Neural crest cell (in vitro differentiated cells): ENCODE measurements at places on chromosomes 3 and 15.

- DNase-seq = no peak
These were observed 1.6 kb downstream of the PLXNA1 start for GRCh38 chr3:126984391-126985131.

DNA sequence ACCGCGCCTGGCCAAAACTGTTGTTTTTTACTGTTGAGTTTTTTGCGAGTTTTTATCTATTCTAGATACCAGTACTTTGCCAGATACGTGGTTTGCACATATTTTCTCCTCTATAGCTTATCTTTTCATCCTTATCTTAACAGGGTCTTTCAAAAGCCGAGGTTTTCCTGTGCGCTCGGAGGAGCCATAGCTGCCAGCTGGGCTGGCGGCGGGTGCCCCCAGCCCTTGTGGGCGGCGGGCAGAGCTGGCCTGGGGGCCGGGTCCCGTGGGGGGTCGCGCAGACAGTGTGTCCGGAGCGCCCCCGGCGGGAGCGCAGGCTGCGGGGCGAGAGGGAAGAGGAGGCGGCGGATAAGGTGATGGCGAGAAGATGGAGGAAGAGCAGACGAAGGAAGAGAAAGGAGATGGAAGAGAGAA, 11.1 kb upstream of the EIF4A2 start:
- DNase-seq = no peak

GRCh38 chr15:99174567-99175395, 69.9 kb downstream of the SYNM start:
- no peak for DNase-seq

DNA sequence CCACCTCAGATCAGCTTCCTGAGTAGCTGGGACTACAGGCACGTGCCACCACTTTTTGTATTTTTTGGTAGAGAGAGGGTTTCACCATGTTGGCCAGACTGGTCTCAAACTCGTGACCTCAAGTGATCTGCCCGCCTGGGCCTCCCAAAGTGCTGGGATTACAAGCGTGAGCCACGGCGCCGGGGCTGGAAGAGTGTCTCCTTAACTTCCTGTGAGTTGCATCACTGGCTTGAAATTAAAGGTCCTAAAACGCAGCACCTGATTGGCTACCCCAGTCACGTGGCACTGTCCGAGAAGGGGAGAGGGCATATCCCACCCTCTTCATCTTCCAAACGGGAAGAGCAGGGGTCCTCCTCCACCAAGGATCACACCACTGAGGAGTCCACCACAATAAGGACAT, 5.5 kb upstream of the FAM174B start:
- no peak for DNase-seq

DNA sequence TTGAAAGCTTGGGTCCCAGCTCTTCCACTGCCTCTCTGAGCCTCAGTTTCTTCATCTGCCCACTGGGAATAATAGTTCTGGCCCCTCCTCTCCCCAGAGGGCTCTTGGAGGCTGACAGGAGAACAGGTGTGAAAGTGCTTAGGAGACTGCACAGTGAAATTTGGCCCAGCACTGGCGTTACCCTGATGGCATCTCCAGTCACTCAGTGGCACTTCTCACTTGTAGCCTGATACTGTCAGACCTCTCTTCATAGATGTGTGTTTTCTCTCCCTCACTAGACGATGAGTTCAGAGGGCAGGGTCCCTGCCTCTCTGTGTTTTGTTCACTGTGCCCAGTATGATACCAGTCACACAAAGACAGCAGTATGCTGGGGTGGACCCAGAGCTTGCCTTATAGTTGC, 22.2 kb upstream of the IGDCC3 start:
- no peak for DNase-seq

DNA sequence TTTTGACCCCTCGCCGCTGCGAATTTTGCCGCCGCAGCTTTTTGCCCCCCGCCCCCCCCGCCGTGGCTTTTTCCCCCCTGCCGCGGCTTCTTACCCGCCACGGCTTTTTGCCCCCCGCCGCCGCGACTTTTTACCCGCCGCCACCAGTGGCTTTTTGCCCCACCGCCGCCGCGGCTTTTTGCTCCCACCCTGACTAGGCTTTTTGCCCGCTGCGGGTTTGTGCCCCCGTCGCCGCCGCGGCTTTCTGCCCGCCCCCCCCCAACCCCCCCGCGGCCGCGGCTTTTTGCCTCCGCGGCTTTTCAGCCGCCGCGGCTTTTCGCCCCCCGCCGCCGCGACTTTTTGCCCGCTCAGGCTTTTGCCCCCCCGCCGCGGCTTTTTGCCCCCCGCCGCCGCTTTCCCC, 598.1 kb downstream of the GOLGA6L6 start:
- no peak for DNase-seq

GRCh38 chr3:190973771-190974170, 111.3 kb upstream of the GMNC start:
- DNase-seq = no peak

GRCh38 chr15:52727815-52728214, 48.6 kb upstream of the ATOSA start:
- no peak for DNase-seq

- no peak for DNase-seq
These were observed 223.6 kb upstream of the CTNNB1 start for GRCh38 chr3:40975711-40976121.

DNA sequence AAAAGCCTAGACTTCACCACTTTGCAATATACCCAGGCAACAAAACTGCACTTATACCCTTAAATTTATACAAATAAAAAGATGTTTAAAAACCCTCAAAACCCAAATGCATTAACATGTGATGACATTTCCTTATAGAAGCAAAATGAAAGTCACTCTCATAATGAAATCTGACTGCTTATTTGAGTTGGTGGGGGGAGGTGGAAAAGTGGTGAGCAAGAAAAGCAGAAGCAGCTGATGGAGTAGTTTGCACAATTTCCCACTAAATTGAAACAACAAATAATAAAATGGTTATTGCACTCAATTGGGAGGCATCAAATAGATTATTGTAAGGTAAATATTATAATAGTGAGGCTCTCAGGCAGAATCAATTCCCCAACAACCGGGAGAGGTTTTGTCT, 54.0 kb upstream of the GADL1 start:
- DNase-seq = no peak

- no peak for DNase-seq
These were observed 186.7 kb downstream of the TJP1 start for GRCh38 chr15:29635513-29636098.

GRCh38 chr3:9204253-9204992, 45.0 kb downstream of the SRGAP3 start:
- peak; percentile 55 for DNase-seq

- DNase-seq = no peak
These were observed 10.8 kb upstream of the CA12 start for GRCh38 chr15:63392361-63393009.

GRCh38 chr15:51828621-51829375, 655 bp upstream of the TMOD3 start:
- no peak for DNase-seq

DNA sequence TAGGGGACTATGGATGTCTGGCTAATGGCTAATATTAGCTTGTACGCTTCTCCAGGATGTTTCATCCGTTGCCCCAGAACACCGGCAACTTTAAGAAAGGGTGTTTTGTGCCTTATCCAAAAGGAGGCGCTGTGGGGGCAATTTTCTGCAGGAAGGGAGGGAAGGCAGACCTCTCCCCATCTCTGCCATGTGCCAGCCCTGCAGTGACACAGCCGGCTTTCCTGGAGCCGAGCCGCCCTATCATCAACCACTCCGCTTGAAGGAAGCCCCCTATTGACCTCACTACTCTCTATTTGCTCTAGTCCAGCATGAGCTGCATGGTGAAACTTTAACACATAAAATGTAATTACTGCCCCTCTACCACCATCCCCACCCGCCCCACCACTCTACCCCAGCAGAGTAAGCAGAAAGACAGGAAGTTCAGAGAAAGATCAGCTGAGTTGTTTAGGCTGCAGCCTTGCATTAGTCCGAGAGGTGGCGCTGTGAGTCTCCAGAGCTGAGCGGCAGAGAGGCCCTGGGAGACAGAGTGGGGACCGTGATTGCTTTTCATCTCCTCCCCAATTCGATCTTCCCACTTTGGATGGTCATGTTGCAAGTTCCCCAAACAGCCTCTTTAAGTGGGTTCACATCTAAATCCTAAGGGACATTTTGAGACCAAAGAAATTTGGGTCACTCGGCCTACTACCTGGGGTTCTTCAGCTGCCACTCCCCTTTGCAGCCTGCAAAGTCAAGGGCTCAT, 24.5 kb upstream of the RAD18 start:
- peak; percentile 77 for DNase-seq

GRCh38 chr3:100606894-100607512, 2.4 kb upstream of the ADGRG7 start:
- DNase-seq = no peak

DNA sequence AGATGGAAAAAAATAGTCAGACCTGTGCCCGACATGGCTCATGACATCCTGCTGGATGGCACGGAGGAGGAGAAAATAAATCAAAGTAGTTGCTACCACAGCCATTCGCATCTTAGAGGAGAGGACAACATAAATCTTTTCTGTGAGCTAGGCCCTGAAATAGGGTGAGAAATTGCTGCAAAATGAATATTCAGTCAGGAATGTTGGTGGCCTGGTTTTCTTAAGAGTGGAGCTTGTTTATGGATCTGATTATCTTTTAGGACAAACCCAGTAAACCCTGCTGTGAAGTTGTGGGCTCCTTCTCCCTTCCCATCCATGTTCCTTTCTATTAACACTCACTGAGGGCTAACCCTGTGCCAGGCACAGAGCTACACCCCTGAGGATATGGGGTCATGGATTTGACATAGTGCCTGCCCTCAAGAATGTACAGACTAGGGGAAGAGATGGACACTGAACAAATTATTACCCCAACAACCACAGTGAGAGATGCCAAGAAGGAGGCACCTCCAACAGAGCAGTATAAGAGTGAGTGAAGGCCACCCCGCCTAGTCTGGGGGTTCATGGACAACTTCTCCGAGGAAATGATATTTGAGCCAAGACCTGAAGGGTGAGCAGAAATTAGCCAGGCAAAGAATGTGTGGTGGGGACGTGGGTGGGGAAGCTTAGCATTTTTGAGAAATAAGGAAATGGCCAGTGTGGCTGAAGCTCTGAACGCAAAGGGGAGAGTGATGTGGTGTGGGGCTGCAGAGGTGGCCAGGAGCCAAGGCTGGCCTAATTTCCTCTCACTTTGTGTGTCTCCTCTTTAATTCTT, 68.9 kb upstream of the ARL8B start:
- no peak for DNase-seq

GRCh38 chr3:29695643-29696198, 414.9 kb downstream of the RBMS3 start:
- no peak for DNase-seq

- DNase-seq = no peak
These were observed 12.9 kb upstream of the MGA start for GRCh38 chr15:41647262-41647661.

DNA sequence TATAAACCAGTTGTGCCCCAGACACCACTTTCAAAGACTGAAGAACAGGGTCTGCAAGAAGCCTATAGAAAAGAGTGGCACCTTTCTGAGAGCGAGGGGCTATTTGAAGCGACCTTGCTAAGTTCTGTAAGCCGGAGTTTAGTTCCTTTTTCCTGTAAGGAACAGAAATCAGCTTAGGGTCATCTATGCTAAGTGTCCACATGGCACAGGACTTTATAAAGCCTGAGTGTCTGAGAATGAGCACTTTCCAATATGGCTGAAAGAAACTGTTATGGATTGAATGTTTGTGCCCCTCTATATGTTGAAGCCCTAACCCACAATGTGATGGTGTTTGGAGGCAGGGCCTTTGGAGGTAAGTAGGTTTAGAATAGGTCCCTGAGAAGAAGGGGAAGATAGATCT, 4.0 kb upstream of the A4GNT start:
- no peak for DNase-seq

GRCh38 chr3:58366699-58367098, 34.0 kb downstream of the PXK start:
- no peak for DNase-seq

DNA sequence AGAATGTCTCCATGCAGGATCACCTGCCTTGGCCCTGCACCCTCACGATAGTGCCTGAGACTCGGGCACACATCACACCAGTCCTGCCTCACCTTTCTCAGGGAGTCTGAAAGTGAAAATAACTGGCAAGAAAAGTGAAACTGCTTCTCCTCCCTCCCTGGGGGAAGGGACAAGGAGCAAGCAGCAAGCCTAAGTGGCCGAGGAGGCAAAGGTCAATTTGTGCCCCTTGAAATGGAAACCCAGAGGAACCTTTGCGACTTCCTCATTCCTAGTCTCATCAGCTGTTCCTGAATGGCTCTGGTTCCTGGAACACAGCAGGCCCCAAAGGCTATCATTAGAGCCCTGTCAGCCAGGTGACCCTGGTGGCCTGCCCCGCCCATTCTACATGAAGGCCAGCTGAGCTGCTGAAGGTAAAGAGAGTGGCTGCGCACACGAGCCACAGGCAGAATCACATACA, 28.0 kb upstream of the SLCO2A1 start:
- no peak for DNase-seq

DNA sequence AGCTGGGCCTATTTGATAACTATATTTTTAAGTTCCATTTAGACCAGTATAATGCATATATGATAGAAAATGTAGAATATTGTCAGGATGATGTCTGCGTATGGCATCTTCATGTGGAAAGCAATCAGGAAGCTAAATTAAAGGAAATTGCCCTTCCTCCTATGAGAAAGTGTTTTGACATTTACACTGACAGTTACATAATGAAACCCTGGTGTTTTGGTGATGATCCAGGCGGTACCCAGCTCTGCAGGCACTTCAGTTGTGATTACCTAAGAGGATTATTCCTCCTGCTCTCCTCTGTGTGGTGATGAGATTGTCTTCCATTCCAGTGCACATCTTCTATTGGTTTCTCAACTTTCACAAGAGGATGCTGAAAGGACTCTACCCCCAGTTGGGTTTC, 126.5 kb upstream of the MITF start:
- DNase-seq = no peak

DNA sequence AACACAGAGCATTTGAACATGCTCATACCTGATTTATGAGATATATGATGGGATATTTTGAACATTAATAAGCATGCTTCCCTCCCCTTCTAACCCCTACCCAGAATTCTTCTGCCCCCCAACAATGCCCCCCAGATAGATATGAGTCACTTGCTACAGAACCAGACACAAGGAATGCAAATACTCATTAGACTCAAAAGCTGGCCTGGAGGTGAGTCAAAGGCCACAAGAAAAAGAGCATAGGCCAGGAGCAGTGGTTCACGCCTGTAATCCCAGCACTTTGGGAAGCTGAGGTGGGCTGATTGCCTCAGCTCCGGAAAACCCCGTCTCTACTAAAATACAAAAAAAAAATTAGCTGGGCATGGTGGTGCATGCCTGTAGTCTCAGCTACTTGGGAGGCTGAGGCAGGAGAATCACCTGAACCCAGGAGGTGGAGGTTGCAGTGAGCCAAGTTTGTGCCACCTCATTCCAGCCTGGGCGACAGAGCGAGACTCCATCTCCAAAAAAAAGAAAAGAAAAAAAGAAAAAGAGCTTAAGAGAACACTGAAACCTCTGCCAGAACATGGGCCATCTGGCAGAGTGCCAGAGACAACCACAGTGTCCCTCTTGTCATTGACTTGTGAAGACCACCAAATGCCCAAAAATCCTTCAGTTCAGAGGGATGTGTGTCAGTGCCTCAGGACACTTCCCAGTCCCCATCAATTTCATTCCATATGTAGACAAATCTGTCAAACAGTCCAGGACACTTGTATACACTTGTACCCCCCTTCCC, 3.9 kb upstream of the SH3GL3 start:
- DNase-seq = no peak

GRCh38 chr3:129657261-129658046, 51.0 kb upstream of the PLXND1 start:
- no peak for DNase-seq
